ENCODE measurements at places on chromosomes 16 and 17.

GRCh38 chr17:40331743-40332641 lies 23.0 kb downstream of the RARA start:
- peak; percentile 92 for DNase-seq
- no peaks in the 10 kb centered on the region for H3K27me3 ChIP-seq
- H3K36me3 ChIP-seq, result peaks cover 6% of the 10 kb centered on the region
- peak overlapping the region; percentile 90 for H3K27ac ChIP-seq
- peak overlapping the region; percentile 26 for H3K4me3 ChIP-seq
- peaks cover 94% of the 10 kb centered on the region for H3K4me1 ChIP-seq

GRCh38 chr16:57821149-57821971 lies 19.1 kb upstream of the KIFC3 start:
- no peak overlapping the region for H3K4me3 ChIP-seq
- H3K27ac ChIP-seq, result no peak overlapping the region
- DNase-seq, result no peak
- H3K4me1 ChIP-seq, result peaks cover 16% of the 10 kb centered on the region

DNA sequence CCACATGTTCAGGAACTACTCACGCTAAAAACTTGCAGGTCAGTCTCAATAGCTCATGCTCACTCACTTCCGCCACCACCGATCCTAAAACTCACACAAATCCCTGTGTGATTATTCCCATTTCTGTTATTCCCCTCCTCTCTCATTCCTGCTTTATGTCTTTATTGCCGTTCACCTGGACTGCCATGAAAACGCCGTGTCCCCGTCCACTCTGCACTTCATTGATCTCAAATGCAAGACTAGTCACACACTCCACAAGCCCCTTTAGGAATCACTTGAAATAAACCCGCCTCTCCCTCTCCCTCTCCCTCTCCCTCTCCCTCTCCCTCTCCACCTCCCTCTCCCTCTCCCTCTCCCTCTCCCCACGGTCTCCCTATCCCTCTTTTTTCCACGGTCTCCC lies 78.0 kb downstream of the AXIN2 start:
- no peaks in the 10 kb centered on the region for H3K27me3 ChIP-seq
- no peak overlapping the region for H3K27ac ChIP-seq
- DNase-seq, result no peak
- H3K36me3 ChIP-seq, result no peaks in the 10 kb centered on the region
- H3K4me1 ChIP-seq, result no peaks in the 10 kb centered on the region

- no peak overlapping the region for H3K4me3 ChIP-seq
- H3K27me3 ChIP-seq, result no peaks in the 10 kb centered on the region
- peaks cover 21% of the 10 kb centered on the region for H3K4me1 ChIP-seq
- DNase-seq, result no peak
Observed at GRCh38 chr16:3838600-3839401, 41.7 kb downstream of the CREBBP start.

DNA sequence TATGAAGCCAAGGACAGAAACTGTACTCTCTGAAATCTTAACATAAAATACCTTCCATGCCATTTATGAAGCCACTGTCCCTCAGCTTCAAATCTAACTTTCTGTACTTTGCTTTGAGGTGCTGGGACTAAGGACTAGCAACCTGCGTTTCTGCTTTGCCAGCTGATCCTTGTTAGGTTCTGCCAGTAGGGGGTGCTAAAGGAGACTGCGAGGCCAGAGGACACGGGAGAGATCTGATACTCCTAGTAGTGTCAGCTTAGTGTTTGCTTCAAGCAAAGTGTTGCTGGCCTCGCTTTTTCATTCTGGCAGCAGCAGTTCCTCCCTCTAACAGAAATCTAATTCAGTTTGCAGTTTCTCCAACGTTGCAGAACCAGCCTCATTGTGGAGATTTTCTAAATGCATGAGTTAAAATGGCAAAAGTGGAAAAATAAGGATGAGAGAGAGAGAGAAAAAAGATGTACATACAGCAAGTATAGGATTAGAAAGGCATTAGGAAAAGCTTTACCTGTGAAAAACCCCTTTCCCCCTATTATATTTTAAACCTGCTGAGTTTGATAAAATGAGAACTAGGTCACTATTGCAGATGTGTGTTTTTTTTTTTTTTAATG lies 297.5 kb downstream of the CA10 start:
- H3K4me3 ChIP-seq, result no peak overlapping the region
- H3K27me3 ChIP-seq, result no peaks in the 10 kb centered on the region
- no peak overlapping the region for H3K27ac ChIP-seq
- DNase-seq, result peak; percentile 71
- H3K4me1 ChIP-seq, result no peaks in the 10 kb centered on the region

GRCh38 chr16:2388875-2389433 lies 40.3 kb upstream of the CCNF start:
- no peak overlapping the region for H3K4me3 ChIP-seq
- DNase-seq, result peak; percentile 84
- no peaks in the 10 kb centered on the region for H3K27me3 ChIP-seq
- H3K4me1 ChIP-seq, result no peaks in the 10 kb centered on the region
